ENCODE measurements at places on chromosomes 7 and 10. TPM values are rescaled to one million over a fixed set of nuclear protein-coding genes. Genes with fewer than 3 reads are reported as not detected.

AKR1C4 gene
- total RNA-seq: 0.40 TPM

PLCE1 gene
- total RNA-seq: 1.8 TPM

HELLS gene
- 53.5 TPM for total RNA-seq

ANKRD1 gene
- total RNA-seq: 6.2 TPM

GTF2IRD1 gene
- total RNA-seq: 31.1 TPM

CHST15 gene
- 18.3 TPM for total RNA-seq

LBX1 gene
- total RNA-seq: not detected

TDRD1 gene
- total RNA-seq: not detected

CTTNBP2 gene
- total RNA-seq: 2.4 TPM

INMT gene
- not detected for total RNA-seq

GALNT17 gene
- total RNA-seq: not detected

MBLAC1 gene
- total RNA-seq: 1.2 TPM

DKK1 gene
- 122 TPM for total RNA-seq

CACNA2D1 gene
- 10.4 TPM for total RNA-seq

EZH2 gene
- total RNA-seq: 46.5 TPM

ITIH5 gene
- total RNA-seq: 2.0 TPM

ELFN1 gene
- total RNA-seq: 0.27 TPM

COL17A1 gene
- total RNA-seq: 0.73 TPM

C10orf62 gene
- 1.5 TPM for total RNA-seq

ZNF680 gene
- total RNA-seq: 16.6 TPM

STRIP2 gene
- total RNA-seq: 10.1 TPM

STEAP4 gene
- total RNA-seq: 11.3 TPM

LLCFC1 gene
- not detected for total RNA-seq

OR9A2 gene
- total RNA-seq: not detected

HMX2 gene
- total RNA-seq: not detected

LIPF gene
- not detected for total RNA-seq

HEPACAM2 gene
- total RNA-seq: not detected

TFR2 gene
- 1.5 TPM for total RNA-seq

VSTM2A gene
- not detected for total RNA-seq

DYNC1I1 gene
- total RNA-seq: 0.73 TPM

STRA8 gene
- not detected for total RNA-seq

NEUROG3 gene
- total RNA-seq: not detected

ABCC2 gene
- total RNA-seq: 1.2 TPM

RASSF4 gene
- total RNA-seq: 2.2 TPM

TMEM130 gene
- total RNA-seq: not detected

TMEM106B gene
- 76.7 TPM for total RNA-seq

BRAF gene
- total RNA-seq: 33.3 TPM

DRGX gene
- not detected for total RNA-seq

ATP6V0A4 gene
- total RNA-seq: 5.6 TPM

GPR26 gene
- not detected for total RNA-seq

ANXA8L1 gene
- 0.57 TPM for total RNA-seq

CFAP58 gene
- not detected for total RNA-seq

HILPDA gene
- total RNA-seq: 17.4 TPM

VIPR2 gene
- total RNA-seq: not detected

HOXA6 gene
- 12.4 TPM for total RNA-seq

BMPER gene
- total RNA-seq: not detected
